ENCODE measurements at places on chromosomes 16 and 17. TPM values are rescaled to one million over a fixed set of nuclear protein-coding genes. Genes with fewer than 3 reads are reported as not detected.

GRCh38 chr16:79361132-79361751, 239.3 kb downstream of the MAF start:
- no peak overlapping the region for H3K27ac ChIP-seq
- DNase-seq = no peak
- H3K4me3 ChIP-seq = no peak overlapping the region
- peaks cover 8% of the 10 kb centered on the region for H3K4me1 ChIP-seq
- peaks cover 8% of the 10 kb centered on the region for H3K27me3 ChIP-seq

- no peak for DNase-seq
- H3K27ac ChIP-seq = peak overlapping the region; percentile 53
- H3K4me1 ChIP-seq = no peaks in the 10 kb centered on the region
- peaks cover 8% of the 10 kb centered on the region for H3K27me3 ChIP-seq
- H3K4me3 ChIP-seq = no peak overlapping the region
Observed at GRCh38 chr16:85491058-85491771, 121.9 kb upstream of the GSE1 start.

HS3ST3B1 gene
- total RNA-seq = 22.0 TPM

- H3K27me3 ChIP-seq = peaks cover 2% of the 10 kb centered on the region
- no peak overlapping the region for H3K4me3 ChIP-seq
- no peak for DNase-seq
- no peak overlapping the region for H3K27ac ChIP-seq
Observed at GRCh38 chr17:21842332-21843317, 150.3 kb downstream of the KCNJ18 start.

GRCh38 chr17:16123531-16123930, 91.8 kb downstream of the NCOR1 start:
- DNase-seq = no peak
- peaks cover 12% of the 10 kb centered on the region for H3K4me1 ChIP-seq
- H3K4me3 ChIP-seq = no peak overlapping the region
- no peaks in the 10 kb centered on the region for H3K27me3 ChIP-seq

DNA sequence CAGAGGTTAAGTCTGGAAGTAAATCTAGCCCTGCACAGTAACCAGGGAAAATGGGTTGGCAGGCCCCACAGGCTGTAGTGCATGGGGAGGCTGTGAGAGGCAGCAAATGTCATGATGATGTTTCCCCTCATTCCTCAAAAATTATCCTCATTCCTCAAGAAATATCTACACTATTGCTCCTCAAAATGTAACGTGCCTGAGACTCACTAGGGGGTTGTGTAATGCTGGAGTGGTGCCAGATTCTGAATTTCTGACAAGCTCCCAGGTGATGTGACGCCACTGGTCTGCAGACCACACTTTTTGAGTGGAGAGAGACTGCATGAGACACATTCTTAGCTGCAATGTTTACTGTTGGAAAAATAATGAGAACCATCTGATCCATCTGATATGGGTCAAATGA, 1.2 kb upstream of the MPP3 start:
- H3K4me3 ChIP-seq = peak overlapping the region; percentile 75
- peaks cover 12% of the 10 kb centered on the region for H3K4me1 ChIP-seq
- no peak overlapping the region for H3K27ac ChIP-seq
- H3K36me3 ChIP-seq = no peaks in the 10 kb centered on the region
- no peak for DNase-seq

GRCh38 chr16:86975445-86975844, 341.7 kb downstream of the C16orf95 start:
- H3K27me3 ChIP-seq = peaks cover 6% of the 10 kb centered on the region
- no peak for DNase-seq
- no peaks in the 10 kb centered on the region for H3K4me1 ChIP-seq
- H3K4me3 ChIP-seq = no peak overlapping the region
- no peaks in the 10 kb centered on the region for H3K36me3 ChIP-seq
- H3K27ac ChIP-seq = no peak overlapping the region

GRCh38 chr17:47278561-47278960, 24.9 kb downstream of the ITGB3 start:
- no peak overlapping the region for H3K27ac ChIP-seq
- no peaks in the 10 kb centered on the region for H3K36me3 ChIP-seq
- H3K4me1 ChIP-seq = no peaks in the 10 kb centered on the region
- H3K4me3 ChIP-seq = no peak overlapping the region
- H3K27me3 ChIP-seq = peaks cover 5% of the 10 kb centered on the region
- DNase-seq = no peak

- DNase-seq = no peak
- H3K27me3 ChIP-seq = no peaks in the 10 kb centered on the region
- peak overlapping the region; percentile 47 for H3K4me3 ChIP-seq
- H3K36me3 ChIP-seq = no peaks in the 10 kb centered on the region
- peaks cover 8% of the 10 kb centered on the region for H3K4me1 ChIP-seq
- peak overlapping the region; percentile 69 for H3K27ac ChIP-seq
Observed at GRCh38 chr16:57260294-57260929, 15.4 kb downstream of the ARL2BP start.

CA4 gene
- total RNA-seq = not detected

- DNase-seq = no peak
- H3K4me3 ChIP-seq = no peak overlapping the region
- H3K4me1 ChIP-seq = no peaks in the 10 kb centered on the region
- H3K27ac ChIP-seq = no peak overlapping the region
Observed at GRCh38 chr17:4617090-4617489, 24.4 kb downstream of the ALOX15 start.

ABCA9 gene
- total RNA-seq = 0.12 TPM

DNA sequence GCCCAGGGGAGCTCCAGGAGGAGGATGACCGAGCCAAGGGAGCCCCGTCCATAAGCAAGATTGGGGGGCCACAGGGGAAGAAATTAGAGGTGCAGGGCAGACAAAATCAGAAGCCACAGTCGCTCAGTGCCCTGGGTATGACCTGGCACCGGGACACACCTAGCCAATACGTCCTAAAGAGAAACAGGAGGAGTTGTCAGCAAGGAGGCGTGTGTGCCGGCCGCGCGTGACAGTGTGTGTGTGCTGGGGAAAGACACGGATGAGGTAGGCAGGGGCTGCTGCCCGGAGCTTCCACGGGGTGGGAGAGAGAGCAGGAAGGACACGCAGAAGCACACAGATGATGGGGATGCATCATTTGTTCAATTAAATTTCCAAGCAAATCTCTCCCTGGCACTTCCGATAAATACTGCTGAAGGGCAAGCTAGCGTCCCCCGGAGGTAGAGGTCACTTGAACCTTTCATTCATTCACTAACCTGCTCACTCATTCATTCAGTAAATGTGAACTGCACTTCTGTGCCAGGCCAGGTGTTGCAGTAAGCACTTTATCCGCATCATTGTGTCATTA, 38.0 kb downstream of the C16orf95 start:
- no peak for DNase-seq
- peaks cover 7% of the 10 kb centered on the region for H3K27me3 ChIP-seq
- no peak overlapping the region for H3K4me3 ChIP-seq
- H3K36me3 ChIP-seq = no peaks in the 10 kb centered on the region

- peaks cover 38% of the 10 kb centered on the region for H3K27me3 ChIP-seq
- no peak for DNase-seq
- no peaks in the 10 kb centered on the region for H3K36me3 ChIP-seq
- H3K4me1 ChIP-seq = no peaks in the 10 kb centered on the region
Observed at GRCh38 chr17:34478244-34478643, 101.1 kb upstream of the TMEM132E start.

LGALS9B gene
- total RNA-seq = not detected

DNA sequence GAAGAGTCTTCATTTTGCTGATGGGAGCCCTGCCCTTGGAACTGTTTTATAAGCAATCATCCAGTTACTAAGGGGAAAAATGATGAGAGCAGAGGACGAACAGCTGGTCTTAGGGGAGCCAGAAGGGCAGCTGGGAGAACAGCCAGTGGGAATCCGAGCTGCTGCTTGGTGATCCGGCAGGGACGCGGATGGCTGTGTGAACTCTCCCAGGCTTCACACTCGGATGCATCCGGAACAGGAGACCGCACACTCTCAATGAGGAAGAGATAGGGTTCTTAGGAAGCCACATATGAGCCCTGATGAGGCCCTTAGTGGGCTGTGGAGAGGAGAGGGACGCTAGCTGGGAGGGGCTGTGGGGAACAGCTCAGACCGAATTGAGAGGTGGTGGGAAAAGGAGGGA, 5.0 kb upstream of the CACNG5 start:
- H3K27me3 ChIP-seq = peaks cover 40% of the 10 kb centered on the region
- no peaks in the 10 kb centered on the region for H3K4me1 ChIP-seq
- H3K4me3 ChIP-seq = no peak overlapping the region
- H3K36me3 ChIP-seq = no peaks in the 10 kb centered on the region
- no peak overlapping the region for H3K27ac ChIP-seq

CHRNB1 gene
- 10.4 TPM for total RNA-seq

RAB37 gene
- 3.3 TPM for total RNA-seq

RAPGEFL1 gene
- total RNA-seq = 5.9 TPM

GRCh38 chr16:24975428-24975889, 39.7 kb downstream of the ARHGAP17 start:
- H3K27ac ChIP-seq = peak overlapping the region; percentile 31
- peaks cover 15% of the 10 kb centered on the region for H3K36me3 ChIP-seq
- no peak overlapping the region for H3K4me3 ChIP-seq
- H3K27me3 ChIP-seq = no peaks in the 10 kb centered on the region

DNA sequence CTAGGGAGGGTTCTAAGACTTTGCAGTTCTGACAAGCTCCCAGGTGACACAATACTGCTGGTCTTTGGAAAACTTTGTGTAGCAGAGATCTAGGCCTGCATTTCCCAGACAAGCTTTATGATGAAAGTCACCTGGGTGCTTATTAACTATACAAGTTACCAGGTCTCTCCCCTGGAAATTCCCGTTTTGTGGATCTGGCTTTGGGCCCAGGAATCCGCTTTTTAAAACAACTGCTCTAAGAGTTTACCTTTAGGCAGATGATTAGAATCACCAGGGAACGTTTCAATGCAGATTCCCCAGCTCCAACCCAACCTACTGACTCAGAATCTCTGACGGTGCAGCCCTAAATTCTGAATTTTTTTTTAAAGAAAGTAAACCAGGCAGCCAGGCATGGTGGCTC, 36.3 kb downstream of the MYH3 start:
- no peaks in the 10 kb centered on the region for H3K36me3 ChIP-seq
- no peaks in the 10 kb centered on the region for H3K27me3 ChIP-seq
- H3K4me1 ChIP-seq = peaks cover 4% of the 10 kb centered on the region
- no peak overlapping the region for H3K27ac ChIP-seq

DNA sequence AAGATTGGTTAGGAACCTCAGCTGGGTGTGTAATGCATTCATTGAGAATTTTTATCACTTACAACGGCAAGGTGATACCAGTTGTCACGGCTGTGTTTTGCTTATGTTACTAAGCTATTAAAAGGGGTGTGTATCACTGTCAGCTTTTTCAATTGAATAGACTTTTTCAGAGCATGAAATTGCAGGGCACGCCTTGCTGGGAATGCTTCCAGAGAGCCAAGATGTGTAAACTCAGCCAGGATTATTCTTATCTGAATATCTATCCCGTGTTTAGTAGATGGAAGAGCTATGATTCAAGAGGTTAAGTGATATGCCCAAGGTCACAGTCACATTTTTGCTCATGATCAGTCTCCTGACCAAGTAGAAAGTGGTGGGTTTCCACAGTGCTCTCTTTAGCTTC, 6.6 kb upstream of the TEKT3 start:
- no peak overlapping the region for H3K27ac ChIP-seq
- DNase-seq = no peak
- H3K27me3 ChIP-seq = peaks cover 71% of the 10 kb centered on the region

DNA sequence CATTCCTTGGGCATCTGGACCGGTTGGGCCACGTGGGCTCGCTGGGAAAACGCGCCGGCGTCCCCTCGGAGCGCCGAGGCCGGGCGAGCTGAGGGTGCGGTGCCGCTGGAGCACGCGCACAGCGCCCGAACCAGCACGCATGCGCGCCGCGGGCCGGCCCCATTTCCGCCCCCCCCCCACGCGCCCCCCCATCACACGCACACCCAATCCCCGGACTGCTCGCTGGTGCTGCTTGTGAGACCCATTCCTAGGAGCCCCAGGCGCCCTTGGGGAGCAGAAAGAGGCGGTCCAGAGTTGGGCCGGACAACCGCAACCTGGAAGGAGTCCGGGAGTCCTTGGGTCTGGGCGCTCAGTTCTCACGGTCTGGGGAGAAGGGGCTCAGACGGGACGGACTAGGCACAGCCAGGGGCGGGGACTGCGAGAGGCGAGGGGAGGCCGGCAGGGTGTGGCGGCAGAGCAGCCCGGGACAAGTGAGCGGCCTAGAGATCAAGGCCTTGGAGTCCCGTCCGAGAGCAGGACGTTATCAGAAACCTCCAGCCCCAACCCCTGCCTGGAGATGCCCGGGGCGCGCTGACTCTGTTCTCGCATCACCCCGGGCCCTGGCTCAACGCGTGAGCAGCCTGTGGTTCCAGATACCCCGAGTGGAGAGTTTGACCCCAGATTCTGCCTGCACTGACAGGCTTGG, 6.0 kb upstream of the CBX8 start:
- no peak overlapping the region for H3K27ac ChIP-seq
- peaks cover 27% of the 10 kb centered on the region for H3K36me3 ChIP-seq
- peaks cover 68% of the 10 kb centered on the region for H3K27me3 ChIP-seq
- no peak overlapping the region for H3K4me3 ChIP-seq

DNA sequence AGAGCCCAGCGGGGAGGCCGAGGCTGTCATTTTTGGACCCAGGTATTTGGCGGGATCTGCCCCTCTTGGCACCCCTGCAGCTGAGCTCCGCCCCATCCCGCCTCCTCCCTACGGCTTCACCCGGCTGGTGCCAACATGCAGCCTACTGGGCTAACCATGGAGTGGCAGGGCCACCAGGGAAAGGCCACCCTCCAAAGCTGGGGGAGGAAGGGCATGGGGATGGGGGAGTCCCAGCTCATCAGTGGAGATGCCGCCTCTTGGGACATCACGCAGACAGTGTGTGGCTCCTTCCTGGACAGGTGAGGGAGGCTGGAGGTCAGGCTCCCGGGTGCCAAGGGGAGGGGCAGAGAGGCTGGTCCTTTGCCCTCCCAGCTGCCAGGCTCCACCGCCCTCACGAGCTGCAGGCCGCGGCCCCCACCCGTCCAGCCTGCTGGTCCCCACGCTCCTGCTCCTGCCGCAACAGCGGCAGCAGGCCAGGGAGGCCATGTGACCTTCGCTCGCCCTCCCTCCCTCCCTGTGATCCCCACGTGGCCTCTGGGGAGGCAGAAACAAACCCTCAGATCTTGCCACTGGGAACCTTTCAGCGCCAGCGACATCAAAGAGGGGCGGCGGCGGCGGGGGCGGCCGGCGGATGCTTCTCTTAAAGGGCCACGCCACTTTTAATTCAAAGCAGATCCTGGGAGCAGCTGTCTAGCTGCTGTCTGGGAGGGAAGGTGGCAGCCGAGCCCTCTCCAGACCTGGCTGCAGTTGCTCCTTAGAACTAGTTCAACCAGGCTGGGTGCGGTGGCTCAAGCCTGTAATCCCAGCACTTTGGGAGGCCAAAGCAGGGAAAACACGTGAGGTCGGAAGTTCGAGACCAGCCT, 6.8 kb upstream of the NOTUM start:
- peak overlapping the region; percentile 70 for H3K27ac ChIP-seq
- DNase-seq = no peak
- H3K4me1 ChIP-seq = peaks cover 3% of the 10 kb centered on the region
- H3K4me3 ChIP-seq = no peak overlapping the region
- H3K36me3 ChIP-seq = no peaks in the 10 kb centered on the region

MT1H gene
- not detected for total RNA-seq
